ENCODE measurements at places on chromosomes 1 and 21.

DNA sequence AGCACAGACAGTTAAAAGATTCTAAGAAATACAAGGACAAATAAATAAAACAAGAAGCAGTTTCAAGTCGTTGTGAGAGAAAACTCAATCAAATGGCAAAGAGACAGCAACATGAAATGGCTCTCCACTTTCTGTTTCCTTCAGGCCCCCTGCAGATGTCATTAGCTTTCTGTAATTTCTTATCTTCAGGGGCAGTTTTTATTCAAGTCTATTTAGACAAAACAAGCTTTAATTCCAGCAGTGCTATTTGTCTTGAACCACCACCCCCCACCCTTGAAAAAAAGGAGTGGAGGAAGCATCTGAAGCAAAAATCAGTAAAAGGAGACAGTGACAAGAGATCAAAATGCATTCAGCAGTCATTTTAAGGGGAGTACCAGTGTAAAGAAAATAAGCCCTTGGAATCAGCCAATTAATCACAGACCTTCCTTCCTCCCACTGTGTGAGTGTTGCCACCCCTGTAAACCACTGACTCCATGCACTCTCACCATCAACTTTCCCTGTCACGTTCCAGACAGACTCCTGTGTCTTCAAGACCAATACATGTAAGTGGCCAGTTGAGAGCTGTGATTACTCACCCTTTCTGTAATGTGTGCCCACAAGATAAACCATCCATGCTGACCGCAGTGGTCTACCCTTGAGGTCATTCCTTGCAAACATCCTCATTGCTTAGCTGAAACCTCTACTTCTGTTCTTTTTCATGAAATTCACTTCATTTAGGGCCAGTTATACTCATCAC is 136.1 kb upstream of the HOOK1 start:
- no peak for DNase-seq

DNA sequence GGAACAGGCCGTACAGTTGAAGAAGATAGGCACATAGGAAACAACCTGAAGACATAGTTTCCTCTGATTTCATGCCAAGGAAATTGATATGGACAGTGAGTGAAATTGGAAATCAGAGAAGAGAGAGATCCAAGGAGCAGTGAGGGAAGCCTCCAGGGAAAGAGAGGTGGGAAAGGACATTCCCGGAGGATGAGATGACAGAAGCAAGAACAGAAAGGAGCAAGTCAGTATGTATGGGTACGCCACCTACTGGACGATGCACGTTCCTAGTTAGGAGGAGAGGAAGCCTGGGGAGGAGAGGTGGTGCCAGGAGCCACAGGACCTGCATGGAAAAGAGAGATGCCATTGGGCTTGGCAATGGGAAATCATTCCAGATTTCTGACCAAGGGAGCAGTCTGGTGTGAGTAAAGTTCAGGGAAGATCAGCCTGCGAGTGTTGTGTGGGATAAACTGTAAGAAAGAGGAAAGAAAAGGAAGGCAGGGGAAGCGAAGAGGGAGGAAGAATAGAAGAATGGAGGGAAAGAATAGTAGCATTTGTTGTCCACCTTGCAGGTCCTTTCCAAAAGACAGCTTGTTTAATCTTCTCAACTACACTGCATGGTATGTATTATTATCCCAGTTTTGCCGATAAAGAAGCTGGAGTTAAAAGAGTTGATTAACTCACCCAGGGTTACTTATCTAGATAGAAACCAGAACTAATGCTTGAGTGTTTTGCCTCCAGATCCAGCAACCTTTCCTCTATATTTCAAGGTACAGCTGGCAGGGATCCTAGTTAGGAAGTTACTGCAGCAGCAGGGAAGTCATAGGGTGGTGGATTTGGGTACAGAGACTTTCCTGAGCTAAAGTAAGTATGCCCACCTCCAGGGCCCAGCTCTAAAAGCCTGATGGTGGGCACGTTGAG is 27.4 kb downstream of the C1orf116 start:
- DNase-seq = peak; percentile 62

DNA sequence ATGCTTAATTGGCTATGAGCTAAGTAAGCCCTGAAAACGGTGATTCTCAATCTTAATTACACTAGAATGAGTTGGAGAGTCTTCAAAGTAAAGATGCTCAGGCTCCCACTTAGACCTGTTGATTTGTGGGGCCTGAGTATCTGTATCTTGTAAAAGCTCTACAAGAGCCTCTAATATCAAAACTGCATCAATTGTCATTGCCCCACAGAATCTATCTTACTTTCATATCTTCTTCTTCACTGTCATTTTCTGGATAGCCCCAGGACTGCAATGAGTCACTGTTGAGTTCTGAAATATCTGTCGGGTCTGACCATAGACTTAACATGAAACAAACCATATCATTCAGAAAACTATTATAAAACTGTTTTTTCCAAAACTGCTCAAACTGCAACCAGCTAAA is 102.8 kb upstream of the SERTAD4 start:
- no peak for DNase-seq

- DNase-seq = no peak
Observed at GRCh38 chr1:167512046-167512654, 6.2 kb downstream of the CD247 start.

DNA sequence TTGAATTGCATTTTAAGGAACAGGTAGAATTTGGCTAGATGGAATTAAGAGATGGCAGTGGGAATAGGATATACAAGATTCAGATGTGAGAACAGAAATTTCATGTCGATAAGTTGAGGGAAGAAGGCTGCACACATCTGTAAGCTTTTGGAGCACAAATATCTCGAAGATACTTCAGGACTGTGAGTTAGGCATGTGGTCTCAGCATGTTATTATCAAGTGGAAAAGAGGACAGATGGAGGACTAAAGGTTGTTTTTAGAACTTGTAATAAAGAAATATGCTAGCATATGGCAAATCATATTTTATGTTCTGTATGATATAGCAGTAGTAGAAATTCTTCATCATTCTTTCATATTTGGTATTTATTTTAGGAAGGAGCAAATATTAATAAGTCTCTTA is 61.5 kb downstream of the KIF1B start:
- DNase-seq = no peak

DNA sequence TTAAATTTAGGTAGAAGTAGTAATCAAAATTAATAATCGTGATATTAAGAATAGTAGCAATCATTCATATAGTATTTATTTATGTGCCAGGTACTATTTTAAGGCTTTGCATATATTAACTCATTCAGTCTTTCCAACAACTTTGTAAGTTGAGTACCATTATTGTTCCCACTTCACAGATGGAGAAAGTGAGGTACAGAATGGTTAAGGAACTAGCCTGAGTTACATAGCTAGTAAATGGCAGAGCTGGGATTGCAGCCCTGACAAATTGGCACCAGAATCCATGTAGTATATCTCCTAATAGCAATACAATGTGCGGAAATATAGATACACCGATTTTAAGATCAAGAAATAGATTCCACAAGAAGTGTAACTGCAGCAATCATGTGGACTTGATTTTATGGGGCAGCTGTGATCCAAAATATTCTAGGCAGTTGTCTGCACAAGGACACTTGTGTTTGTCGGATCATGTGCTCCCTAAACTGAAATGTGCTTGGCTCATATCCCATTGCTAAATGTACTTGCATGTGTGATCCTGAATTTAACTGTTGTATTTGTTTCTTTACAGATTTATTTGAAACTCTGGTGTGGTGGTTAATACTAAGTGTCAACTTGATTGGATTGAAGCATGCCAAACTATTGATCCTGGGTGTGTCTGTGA is 5.8 kb upstream of the GTF2B start:
- no peak for DNase-seq

GRCh38 chr1:18949686-18950400 is 6.6 kb downstream of the IFFO2 start:
- no peak for DNase-seq

- no peak for DNase-seq
Observed at GRCh38 chr1:212470059-212470458, 37.3 kb downstream of the NENF start.

- no peak for DNase-seq
Observed at GRCh38 chr1:234943836-234944402, 184.7 kb downstream of the TOMM20 start.

DNA sequence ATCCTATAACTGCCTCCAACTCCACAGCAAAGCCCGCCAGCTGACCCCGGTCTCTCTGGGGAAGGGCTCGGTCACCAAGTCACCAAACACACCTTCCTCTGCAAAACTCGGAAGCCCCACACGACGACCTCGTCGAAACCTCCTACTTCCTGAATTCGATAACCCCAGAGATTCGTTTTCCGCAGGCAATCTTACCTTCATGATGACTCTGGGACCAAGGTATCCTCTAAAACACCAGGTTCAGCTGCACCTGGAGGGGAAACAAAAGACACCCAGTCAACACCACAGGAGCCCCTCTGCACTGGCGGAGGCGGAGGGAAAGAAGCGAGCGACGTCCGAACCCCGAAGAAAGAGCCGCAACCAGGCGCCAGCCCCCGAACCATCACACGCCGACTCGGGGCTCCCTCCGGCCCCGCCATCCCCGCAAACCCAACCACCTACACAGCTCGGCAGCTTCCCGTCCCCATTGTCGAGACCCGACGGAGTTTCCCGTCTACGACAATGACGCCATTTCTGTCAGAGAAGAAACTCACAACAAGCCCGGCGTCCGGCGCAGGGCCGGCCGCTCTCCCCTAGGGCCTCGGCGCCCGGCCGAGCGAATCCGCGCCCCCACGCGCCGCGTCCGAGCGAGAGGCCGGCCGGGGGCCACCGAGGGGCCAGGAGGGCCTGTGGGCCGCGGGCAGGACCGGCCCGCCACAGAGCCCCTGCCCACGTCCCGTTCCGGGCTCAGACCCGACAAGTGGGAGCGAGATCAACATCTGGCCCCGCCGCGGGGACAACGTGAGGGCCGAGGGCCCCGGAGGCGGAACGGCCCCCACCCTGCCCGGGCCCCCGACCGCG is 1.0 kb downstream of the ARID4B start:
- peak; percentile 59 for DNase-seq

- no peak for DNase-seq
Observed at GRCh38 chr1:156157966-156158365, 4.6 kb downstream of the SEMA4A start.

GRCh38 chr21:46244602-46245001 is 16.0 kb upstream of the LSS start:
- no peak for DNase-seq

DNA sequence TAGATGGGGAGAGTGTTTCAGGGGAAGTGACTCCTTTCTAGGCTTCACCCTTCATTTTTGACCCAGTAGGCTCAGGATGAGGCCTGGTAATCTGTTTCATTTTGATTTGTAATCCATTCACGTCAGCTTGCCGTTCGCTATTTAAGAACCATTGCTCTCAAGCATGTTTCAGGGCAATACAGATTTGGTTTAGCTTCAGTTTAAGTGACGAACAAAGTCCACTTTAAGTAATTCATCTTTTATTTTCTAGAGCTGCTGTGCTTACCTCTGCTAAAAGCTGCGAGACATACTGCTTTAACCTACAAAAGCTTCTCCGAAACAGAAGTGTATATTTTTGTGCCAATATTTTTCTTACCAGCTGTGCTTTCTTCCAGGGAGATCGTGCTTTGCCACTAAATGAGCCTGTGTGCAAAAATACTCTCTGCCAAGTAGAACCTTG is 8.9 kb upstream of the FMO3 start:
- no peak for DNase-seq

GRCh38 chr1:25484096-25484495 is 53.4 kb downstream of the MACO1 start:
- no peak for DNase-seq

- DNase-seq = no peak
Observed at GRCh38 chr1:5993556-5994491, 1.6 kb upstream of the NPHP4 start.

DNA sequence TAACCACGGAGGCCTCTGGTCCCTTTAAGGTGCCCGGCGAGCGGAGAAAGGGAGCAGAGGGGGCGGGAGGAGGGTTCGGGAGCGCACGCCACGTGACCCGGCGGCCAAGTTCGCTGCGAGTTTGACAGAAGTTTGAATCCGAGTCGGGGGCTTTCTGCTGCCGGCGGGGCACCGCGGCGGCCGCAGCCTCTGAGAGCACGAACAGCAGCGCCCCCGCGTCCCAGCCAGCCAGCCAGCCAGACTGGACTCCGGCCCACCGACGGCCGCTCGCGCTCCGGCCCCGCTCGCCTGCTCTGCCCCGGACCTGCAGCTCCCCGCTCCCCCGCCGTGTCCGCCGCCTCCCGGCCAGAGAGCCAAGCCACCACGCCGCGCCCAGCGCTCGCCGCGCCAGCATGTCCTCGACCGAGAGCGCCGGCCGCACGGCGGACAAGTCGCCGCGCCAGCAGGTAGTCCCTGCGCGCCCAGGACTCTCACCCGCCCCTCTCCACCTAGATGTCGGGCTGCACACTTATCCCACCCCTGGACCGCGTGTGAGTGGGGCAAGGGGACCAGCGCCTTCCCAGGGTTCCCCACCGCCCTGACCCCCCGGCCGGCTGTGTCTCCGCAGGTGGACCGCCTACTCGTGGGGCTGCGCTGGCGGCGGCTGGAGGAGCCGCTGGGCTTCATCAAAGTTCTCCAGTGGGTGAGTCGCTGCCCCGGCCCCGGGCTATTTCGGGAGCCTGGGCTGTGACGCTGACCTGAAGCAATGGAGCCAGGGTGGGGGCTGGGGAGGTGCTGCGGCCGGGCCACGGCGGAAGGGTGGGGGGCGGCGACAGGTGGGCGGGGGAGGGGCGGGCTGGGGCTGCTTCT is at the start of gene SYPL2:
TSS of gene SYPL2 (plus strand) at position 95 of the 849 bp plus-strand sequence. CDS start at position 393, 298 bp downstream.
- DNase-seq = no peak

GRCh38 chr1:166627558-166627957 is 211.7 kb upstream of the POGK start:
- no peak for DNase-seq

GRCh38 chr1:62717483-62717882 is 29.3 kb upstream of the DOCK7 start:
- no peak for DNase-seq

DNA sequence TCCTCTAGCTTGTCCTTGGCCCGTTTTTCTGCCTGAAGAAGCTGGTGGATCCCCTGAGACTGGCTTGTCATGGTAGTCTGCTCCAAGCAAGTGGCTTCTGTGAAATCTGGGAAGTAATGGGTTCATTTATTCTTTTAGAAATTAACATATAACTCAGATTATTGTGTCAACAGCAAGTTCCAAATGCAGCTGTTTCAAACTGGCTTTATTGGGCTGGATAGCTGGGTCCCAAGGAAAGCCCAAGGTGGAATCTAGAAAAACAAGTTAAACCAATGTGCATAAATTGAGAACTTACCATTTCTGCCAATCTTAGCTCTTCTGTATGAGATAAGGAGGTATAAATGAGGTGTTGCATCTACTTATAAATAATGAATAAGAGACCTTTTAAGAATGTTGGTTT is at the start of gene ATP6V1G3:
TSS of gene ATP6V1G3 (minus strand) at position 101 of the 400 bp plus-strand sequence. CDS start at position 71, 30 bp downstream.
- no peak for DNase-seq

GRCh38 chr1:5002676-5003075 is 348.3 kb downstream of the AJAP1 start:
- no peak for DNase-seq

GRCh38 chr1:74548961-74549750 is 36.7 kb upstream of the LRRC53 start:
- DNase-seq = no peak

GRCh38 chr1:212780759-212781158 is 10.8 kb downstream of the NSL1 start:
- no peak for DNase-seq

- DNase-seq = no peak
Observed at GRCh38 chr1:46218443-46218842, 15.3 kb downstream of the LURAP1 start.

- no peak for DNase-seq
Observed at GRCh38 chr1:202302166-202302565, 39.6 kb downstream of the UBE2T start.

- DNase-seq = no peak
Observed at GRCh38 chr1:192916021-192916420, 107.2 kb downstream of the RGS2 start.

Data from liver (tissue), 10 donors.